Bronchial smooth muscle cell (primary cell): ENCODE measurements at places on chromosomes 7 and 10. TPM values are rescaled to one million over a fixed set of nuclear protein-coding genes. Genes with fewer than 3 reads are reported as not detected.

The CPED1 gene
- total RNA-seq, result 29.8 and 36.9 TPM in 2 replicates

The MPP7 gene
- total RNA-seq, result under 0.01 and 0.26 TPM in 2 replicates

The MKLN1 gene
- 27.9 and 40.1 TPM in 2 replicates for total RNA-seq

The DPY19L1 gene
- 21.0 and 26.2 TPM in 2 replicates for total RNA-seq

The PAPSS2 gene
- 82.8 and 191 TPM in 2 replicates for total RNA-seq

The PALD1 gene
- 0.16 and 0.43 TPM in 2 replicates for total RNA-seq

The GPR15LG gene
- total RNA-seq, result not detected in 2 replicates

The OR6V1 gene
- total RNA-seq, result not detected in 2 replicates

The FAM25A gene
- total RNA-seq, result not detected in 2 replicates

The MYL10 gene
- total RNA-seq, result not detected in 2 replicates

The SH3PXD2A gene
- 12.0 and 17.3 TPM in 2 replicates for total RNA-seq

The TMEM236 gene
- under 0.01 TPM in 1 of 2 replicates, not detected in the other for total RNA-seq

The AZGP1 gene
- total RNA-seq, result not detected in 2 replicates
